ENCODE measurements at places on chromosomes 2 and 18.

GRCh38 chr2:215825707-215826106 lies 187.6 kb downstream of the MREG start:
- DNase-seq = peak; percentile 66

DNA sequence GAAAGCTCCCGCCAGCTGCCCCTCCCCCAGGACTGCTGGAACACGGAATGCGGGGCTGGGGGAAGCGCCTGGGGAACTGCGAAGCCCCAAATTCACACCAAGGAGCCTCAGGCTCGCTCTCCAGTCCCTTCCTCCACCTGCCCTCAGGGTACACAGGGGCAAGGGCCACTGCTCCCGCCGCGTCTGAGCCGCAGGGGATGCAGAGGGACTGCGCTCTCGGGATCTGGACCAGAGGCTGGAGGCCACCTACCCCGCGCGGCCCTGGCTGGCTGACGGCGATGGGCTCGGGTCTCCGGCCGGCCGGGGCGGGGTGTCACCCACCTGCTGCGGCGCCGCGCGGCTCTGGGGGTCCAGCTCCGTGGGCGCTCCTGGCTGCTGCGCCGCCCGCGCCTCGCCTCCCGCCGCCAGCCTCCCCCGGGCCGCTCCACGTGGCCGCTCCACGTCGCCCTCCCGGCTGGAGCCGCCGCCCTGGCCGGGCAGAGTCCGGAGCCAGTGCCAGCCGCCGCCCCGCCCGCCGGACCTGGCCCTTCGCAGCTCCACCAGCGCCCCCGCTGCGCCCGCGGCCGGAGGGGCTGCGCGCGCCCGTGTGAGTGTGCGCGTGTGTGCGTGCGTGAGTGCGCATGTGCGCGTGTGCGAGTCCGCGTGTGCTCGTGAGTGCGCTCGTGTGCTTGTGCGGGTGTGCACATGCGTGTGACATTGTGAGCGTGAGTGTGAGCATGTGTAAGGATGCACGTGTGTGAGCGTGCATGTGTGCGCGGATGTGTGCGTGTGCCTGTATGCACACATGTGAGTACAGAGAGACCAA lies at the start of gene CGREF1:
TSS of gene CGREF1 (minus strand) at position 604 of the 805 bp plus-strand sequence. CDS start 14,762 bp downstream, outside the sequence.
- DNase-seq = peak; percentile 72

DNA sequence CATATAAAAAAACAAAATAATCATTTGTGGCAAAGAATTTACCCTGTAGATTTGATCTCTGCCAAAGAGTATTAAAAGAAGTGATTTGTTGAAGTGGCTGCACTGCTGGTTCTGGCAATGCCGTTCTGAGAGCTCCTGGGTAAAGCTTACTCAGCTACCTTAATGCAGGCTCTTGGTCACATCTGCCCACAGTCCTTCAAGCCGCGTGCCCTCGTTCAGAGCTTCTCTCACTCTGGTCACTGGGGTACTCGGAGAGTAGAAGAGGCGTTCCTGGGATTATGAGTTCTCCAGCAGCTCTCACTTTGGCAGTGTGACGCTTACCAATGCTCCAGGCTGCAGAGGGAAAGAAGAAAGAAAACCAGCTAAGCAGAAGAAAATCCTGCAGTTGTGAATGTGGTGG lies 57.9 kb downstream of the ACVR1 start:
- DNase-seq = no peak

GRCh38 chr18:37471637-37472036 lies 94.0 kb downstream of the CELF4 start:
- no peak for DNase-seq

GRCh38 chr2:10738192-10738591 lies 16.8 kb downstream of the ATP6V1C2 start:
- no peak for DNase-seq

DNA sequence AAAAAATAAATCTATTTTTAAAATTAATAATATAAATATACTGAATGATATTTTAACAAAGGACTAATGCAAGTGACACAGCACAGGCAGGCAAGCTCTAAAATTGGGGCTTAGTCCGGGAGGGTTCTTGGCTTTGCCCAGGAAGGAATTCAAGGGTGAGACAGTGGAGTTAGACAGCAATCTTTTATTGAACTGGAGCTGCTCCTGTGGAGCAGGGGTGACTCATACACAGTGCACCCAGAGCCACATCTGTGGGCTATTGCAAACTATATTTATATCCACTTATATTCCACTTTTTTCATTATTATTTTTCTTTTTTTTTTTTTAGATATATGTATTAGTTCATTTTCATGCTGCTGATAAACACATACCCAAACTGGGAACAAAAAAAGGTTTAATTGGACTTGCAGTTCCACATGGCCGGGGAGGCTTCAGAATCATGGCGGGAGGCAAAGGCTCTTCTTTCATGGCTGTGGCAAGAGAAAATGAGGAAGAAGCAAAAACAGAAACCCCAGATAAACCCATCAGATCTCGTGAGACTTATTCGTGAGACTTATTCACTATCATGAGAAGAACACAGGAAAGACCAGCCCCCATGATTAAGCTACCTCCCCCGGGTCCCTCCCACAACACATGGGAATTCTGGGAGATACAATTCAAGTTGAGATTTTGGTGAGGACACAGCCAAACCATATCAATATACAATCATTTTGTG lies 437.1 kb downstream of the BCL11A start:
- no peak for DNase-seq

DNA sequence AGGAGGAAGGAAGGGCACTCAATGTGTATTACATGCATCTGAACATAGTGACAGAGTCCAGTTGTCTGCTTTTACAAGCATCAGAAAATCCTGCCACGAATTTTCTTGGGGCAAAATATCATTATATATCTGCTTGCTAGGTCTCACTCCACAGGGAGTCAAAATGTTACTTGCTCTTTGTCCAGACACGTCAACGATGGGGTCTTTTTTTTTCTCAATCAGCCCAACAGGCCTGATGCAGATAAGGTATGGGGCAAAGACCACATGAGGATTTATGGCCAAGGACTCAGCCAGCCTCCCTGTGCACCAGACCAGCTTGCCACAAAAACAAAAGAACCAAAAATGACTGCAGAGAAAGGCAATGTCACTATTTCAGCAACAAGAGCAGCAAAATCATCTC lies 323.4 kb upstream of the PKDCC start:
- no peak for DNase-seq

GRCh38 chr2:149075853-149076252 lies 37.4 kb downstream of the LYPD6B start:
- DNase-seq = no peak

Data from GM03348 (cell line).